ENCODE measurements at places on chromosomes 7 and 10.

- no peak for DNase-seq
Observed at GRCh38 chr7:114952296-114952695, 30.4 kb downstream of the MDFIC start.

DNA sequence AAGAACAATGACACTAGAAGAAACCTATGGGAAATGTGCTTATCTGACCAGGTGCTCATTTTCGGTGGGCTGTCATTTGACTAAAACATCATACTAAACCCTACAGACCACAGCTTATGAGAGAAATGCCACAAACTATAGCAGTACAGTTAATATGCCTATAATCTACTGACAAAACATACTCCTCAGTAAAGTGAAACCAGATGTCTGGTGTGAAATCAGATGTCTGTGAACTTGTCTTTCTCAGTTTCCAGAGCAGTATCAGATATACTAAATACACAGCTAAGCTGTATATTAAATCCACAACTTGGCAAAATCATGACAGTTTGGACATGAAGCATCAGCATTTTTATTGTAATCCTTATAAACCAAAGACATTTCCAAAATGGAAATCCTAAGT lies 3.3 kb downstream of the IMMP2L start:
- DNase-seq, result no peak

DNA sequence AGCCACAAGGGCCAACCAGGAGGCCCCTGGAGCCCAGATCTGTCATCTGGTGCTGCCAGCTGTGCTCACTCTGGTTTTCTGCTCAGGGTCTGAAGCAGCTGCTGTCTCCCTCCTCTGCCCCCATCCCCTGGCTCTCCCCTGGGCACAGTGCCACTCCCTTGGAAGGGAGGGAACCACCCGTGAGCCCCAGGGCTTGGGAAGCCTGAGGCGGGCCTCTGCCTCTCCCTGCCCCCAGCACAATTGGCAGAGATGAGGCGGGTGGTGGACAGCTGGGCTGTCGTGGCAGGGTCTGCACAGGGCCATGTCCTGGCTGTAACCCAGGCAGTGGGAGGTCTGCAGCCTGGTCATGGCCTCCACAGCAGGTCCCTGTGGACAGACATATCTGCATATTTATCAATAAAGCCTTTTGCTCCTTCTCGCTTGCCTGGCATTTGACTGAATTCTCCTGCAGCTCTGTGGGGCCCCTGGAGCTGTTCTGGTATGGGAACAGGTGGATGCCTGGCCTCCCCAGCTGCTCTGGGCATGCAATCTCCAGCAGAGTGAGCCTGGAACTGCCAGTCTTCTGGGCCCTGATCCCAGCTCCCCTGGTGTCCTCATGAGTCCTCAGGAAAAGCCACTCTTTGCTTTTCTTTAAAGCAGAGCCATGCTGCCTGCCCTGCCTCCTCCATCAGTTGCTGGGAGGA lies 1.6 kb upstream of the ANKRD2 start:
- no peak for DNase-seq

- no peak for DNase-seq
Observed at GRCh38 chr7:39735903-39736302, 112.5 kb downstream of the RALA start.

DNA sequence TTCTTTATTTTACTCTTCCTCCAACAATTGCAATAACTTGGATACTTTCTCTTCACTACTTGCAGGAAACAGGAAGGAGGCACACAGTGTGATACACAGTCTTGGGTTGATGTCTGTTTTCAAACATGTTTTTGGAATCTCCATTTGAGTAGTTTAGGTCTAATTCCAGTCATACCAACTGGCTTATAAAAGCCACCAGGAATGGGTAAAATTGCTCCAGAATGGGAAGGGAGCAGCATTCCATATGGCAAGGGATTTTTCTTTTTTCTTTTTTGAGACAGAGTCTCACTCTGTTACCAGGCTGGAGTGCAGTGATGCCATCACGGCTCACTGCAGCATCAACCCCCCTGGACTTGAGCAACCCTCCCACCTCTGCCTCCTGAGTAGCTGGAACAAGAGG lies 545.1 kb upstream of the GALNT17 start:
- DNase-seq, result no peak

Data from iPS DF 19.7 (cell line).